Activated T-helper 17 cell treated with anti-CD3 and anti-CD28 coated beads, Interleukin-2, amount 50 U/mL, for 72 hours (primary cell): ENCODE measurements at places on chromosomes 6 and 20. TPM values are rescaled to one million over a fixed set of nuclear protein-coding genes. Genes with fewer than 3 reads are reported as not detected.

MUC22 gene
- not detected for total RNA-seq

DNA sequence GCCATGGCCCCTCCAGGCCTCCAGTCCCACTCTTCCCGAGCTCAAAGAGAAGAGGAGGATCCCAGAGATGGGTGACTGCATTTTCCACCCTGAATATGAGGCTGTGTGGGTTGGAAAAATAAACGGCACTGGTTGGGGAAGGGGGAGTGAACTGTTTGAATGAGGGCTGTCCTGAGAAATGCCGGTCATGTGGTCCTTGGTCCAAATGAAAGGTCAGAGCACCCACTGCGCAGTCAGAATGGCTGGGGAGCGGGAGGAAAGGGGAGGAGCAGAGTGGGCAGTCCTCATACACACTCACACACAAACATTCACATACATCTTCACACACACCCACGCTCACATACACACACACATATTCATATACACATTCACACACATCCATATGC lies 83.1 kb downstream of the MRPL14 start:
- peak; percentile 6 for ATAC-seq

TMEM217 gene
- total RNA-seq, result 2.5 TPM

GRCh38 chr6:23659125-23659524 lies 466.9 kb upstream of the NRSN1 start:
- no peak for ATAC-seq

ZFP57 gene
- total RNA-seq, result 2.6 TPM

DNA sequence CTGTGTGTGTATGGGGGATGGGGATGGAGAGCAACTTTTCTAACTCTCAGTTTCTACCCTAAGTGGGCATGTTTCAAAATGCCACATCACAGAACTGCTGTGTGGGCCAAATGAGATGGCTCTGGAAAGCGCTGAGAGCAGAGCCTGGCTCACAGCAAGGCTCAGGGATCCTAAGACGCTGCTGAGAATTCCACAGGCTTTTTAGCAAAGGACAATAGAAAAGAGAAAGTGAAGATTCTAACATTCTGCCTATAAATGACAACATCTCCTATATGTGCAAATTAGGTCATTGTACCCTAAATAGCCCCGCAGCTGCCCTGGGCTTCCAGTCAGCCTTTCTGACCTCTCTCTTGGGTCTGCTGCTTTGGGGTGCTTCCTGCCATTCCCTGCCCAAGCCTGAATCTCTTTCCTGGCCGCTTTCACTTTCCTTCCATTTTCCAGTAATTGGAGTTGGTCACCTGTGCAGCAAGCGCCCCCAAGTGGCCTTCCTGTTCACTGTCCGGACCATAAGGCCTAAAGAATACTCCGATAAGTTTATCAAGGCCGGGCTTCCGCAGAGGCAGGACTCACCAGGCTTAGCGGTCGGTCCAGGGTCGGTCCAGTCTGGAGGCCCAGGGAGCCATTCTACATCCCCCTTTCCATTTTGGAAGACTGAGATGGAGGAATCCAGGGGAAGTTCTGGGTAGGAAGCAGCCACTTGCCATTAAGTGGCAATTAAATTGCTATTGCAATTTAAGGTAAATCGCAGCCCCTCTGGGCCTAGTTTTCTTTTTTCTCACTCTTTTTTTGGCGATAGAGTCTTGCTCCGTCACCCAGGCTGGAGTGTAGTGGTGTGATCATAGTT lies 6.7 kb upstream of the DDR1 start:
- peak; percentile 89 for ATAC-seq

GRCh38 chr6:20332441-20333006 lies 69.2 kb upstream of the E2F3 start:
- ATAC-seq, result no peak

- no peak for ATAC-seq
Measured at GRCh38 chr6:20826378-20826777, 292.1 kb downstream of the CDKAL1 start.

NKAIN2 gene
- total RNA-seq, result not detected
